Cardiac muscle cell (in vitro differentiated cells and primary cell): ENCODE measurements at places on chromosomes 12 and 14. TPM values are rescaled to one million over a fixed set of nuclear protein-coding genes. Genes with fewer than 3 reads are reported as not detected.
A peak's percentile ranks its signal among the peaks of the same experiment; 100 is the strongest.

DNA sequence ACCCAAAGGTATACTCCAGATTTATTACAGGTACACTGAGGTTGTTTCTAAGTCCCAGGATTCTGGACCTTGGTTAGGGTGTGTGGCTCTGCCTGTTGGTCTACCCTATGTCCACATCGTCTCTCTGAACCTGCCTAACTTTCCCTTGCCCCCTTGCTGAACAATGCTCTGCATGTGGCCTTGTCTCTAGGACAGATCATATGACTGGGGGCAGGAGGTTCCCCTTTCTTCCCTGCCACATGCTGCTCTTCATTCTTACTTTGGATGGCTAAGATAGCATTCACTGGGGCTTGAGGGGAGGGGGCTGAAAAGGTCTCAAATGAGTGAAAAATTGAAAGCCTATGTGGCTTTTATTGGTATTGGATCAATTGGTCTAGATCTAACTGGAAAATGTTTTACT is 49.2 kb downstream of the MBIP start:
- H3K4me1 ChIP-seq = peaks cover 13% of the 10 kb centered on the region
- DNase-seq = no peak
- H3K36me3 ChIP-seq = no peaks in the 10 kb centered on the region
- H3K27ac ChIP-seq = no peak overlapping the region
- H3K27me3 ChIP-seq = peaks cover 4% of the 10 kb centered on the region

Gene LARP4
- 25.8 and 28.9 TPM in 2 replicates for total RNA-seq

Gene RBMS2
- 8.5 and 11.4 TPM in 2 replicates for total RNA-seq

DNA sequence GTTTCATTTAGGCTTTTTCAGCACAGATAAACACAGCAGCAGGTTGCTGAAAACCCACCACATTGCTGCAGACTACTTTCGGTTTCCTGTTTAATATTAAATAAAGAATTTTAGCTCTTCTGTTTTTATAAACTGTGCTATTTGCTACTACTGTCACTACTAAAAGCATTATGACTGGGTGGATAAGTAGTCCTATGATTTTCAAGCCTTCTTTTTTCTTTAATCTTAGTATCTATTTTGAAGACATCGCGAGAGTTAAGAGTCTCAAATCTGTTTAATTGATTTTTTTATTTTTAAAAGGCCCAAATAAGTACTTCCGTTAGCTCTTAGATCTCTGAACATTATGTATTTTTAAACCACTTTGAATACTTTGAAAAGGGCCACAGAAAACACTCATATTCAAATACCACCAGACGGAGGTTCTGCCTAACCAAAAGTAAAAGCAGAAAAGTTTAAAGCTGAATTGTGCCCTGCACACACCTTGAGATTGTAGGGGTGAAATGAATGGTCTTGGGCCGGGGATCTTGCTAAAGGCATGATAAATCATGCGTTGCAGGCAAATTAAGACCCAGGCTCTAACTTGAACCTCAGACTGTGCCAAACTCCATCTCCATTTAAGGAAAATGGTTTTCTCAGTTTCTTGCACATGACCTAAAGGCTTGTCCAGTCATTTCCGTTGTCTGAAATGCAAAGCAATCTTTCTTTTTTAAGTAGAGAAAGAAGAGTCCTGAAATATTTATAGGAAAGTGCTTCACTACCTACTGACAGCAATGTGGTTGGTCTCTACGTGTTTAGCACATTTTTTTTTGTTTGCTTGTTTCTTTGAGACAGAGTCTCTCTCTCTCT is 13.6 kb upstream of the FOXN3 start:
- peak; percentile 47 for DNase-seq
- H3K4me1 ChIP-seq = peaks cover 20% of the 10 kb centered on the region
- no peaks in the 10 kb centered on the region for H3K27me3 ChIP-seq
- H3K36me3 ChIP-seq = no peaks in the 10 kb centered on the region
- no peak overlapping the region for H3K4me3 ChIP-seq
- no peak overlapping the region for H3K27ac ChIP-seq

Gene RDH12
- 0.48 TPM in 1 of 2 replicates, not detected in the other for total RNA-seq

- DNase-seq = no peak
- H3K36me3 ChIP-seq = no peaks in the 10 kb centered on the region
- H3K4me1 ChIP-seq = no peaks in the 10 kb centered on the region
- no peak overlapping the region for H3K4me3 ChIP-seq
- H3K27me3 ChIP-seq = no peaks in the 10 kb centered on the region
These were observed 182.6 kb downstream of the CNTN1 start for GRCh38 chr12:40874868-40875267.

- no peaks in the 10 kb centered on the region for H3K4me1 ChIP-seq
- H3K27ac ChIP-seq = no peak overlapping the region
- H3K27me3 ChIP-seq = no peaks in the 10 kb centered on the region
- no peaks in the 10 kb centered on the region for H3K36me3 ChIP-seq
These were observed 21.3 kb downstream of the GCH1 start for GRCh38 chr14:54881235-54881760.

DNA sequence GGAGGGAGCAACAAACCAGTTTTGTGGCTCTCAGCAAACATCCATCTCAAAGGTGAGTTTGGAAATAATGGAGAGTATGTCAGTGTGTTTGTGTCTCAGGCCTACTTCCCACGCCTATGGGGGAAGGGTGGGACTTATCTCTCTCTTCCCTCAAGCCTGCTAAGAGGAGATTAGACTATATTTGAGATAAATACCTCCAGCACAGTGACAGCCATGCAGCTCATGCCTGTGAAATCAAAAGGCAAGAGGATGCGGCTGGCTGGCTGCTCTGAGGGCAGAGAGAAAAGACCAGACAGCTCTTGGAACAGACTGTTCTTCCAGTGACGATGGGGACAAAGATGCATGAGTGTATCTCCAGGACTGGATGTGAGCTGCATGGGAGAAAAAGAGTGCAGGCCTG is 14.7 kb upstream of the POC1B start:
- H3K27me3 ChIP-seq = no peaks in the 10 kb centered on the region
- H3K27ac ChIP-seq = no peak overlapping the region
- no peaks in the 10 kb centered on the region for H3K36me3 ChIP-seq
- peaks cover 5% of the 10 kb centered on the region for H3K4me1 ChIP-seq
- no peak for DNase-seq
